HS-27A (cell line): ENCODE measurements at places on chromosomes 11 and 22.

DNA sequence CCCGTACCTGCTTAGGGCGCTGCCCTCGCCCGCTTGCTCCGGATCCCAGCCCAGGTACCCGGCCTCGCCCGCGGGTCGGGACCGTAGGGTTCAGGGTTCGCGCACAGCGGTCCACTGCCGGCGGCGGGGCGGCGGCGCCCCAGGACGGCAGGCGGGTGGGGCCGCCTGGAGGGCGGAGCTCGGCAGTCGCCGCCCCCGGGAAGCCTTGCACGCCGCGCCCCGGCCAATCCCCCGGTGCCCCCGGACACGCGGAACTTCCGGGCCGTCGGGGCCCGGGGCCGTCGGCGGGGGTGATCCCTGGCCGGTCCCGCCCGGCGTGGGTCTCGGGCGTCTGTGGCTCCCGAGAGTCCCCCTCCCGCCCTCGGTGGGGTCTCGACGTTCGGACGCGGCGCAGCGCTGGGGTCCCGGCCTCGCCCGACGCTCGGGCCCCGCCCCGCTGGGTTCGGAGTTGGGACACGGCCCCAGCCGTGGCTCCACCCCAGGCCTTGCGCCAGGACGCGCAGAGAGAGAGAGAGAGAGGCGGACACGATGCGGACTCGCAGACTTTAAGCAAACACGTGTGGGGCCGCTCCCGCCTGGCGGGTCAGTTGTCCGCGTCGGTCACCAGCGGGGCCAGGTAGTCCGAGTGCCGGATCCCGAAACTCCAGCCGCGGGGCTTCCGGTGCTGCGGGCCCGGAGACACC lies at the start of gene TYMP:
Gene TYMP, minus strand, starts transcription at position 116 of the 683 bp plus-strand sequence. CDS start 303 bp downstream, outside the sequence.
- DNase-seq: no peak

DNA sequence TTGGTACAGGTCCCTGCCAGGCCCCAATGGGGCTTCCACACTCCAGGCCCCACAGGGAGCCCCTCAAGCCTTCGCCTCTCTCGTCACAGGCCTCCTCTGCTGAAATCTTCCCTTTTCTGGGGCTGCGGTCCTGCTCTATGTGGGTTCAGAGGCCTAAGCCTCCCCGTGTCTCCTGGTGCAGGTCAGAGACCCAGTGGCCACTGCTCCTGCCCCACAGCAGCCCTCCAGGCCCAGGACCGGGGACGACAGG lies 5.9 kb upstream of the IFITM3 start:
- DNase-seq: no peak

DNA sequence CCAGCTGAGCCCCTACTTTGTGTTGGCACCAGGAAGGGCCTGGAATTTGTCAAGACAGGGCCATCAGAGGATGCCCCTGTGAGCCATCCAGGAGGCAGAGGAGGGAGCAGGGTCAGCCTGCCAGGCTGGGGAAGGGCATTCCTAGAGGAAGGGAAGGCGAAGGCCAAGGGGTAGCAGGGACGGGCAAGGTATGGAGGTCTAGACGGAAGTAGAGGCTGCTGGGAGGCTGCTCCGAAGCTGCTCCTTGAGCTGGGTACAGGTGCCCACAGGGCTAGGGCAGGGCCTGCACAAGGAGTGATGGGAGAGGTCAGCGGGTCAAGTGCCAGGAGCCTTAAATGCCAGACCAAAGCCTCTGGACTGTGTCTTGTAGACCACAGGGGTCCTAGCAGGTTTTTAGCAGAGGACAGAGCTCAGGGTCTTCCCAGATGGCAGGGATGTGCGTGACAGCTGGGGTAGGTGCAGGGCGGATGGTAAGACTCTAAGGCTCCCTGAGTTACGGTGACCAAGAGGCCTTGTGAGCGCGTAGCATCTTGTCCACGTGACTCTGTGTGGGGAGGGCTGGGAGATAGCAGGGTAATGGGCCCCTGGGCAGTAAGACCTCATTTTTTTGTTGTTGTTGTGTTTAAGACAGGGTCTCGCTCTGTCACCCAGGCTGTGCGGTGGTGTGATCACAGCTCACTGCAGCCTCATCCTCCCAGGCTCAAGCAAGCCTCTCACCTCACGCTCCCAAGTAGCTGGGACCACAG lies 31.7 kb upstream of the CSNK1E start:
- no peak for DNase-seq

- DNase-seq: no peak
Observed at GRCh38 chr11:65571940-65572339, 398 bp upstream of the FAM89B start.

DNA sequence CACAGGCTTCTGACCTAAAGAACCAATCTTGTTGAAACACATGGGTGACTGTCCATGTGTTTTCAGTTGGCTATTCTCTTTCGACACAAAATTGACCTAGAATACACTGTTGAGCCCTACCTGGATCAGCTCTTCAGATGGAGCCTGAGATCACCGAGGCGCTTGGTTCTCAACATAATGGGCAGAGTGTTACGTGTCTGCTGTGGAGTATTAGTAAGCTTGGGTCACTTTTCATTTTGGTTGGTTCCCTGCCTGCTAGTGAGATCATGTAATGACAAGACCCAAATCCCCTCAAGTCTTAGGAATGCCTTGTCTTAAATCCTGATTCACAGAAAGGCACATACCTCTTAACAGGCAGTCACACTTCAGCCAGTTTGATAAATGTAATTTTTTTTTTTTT lies 8.7 kb downstream of the MED19 start:
- DNase-seq: no peak

DNA sequence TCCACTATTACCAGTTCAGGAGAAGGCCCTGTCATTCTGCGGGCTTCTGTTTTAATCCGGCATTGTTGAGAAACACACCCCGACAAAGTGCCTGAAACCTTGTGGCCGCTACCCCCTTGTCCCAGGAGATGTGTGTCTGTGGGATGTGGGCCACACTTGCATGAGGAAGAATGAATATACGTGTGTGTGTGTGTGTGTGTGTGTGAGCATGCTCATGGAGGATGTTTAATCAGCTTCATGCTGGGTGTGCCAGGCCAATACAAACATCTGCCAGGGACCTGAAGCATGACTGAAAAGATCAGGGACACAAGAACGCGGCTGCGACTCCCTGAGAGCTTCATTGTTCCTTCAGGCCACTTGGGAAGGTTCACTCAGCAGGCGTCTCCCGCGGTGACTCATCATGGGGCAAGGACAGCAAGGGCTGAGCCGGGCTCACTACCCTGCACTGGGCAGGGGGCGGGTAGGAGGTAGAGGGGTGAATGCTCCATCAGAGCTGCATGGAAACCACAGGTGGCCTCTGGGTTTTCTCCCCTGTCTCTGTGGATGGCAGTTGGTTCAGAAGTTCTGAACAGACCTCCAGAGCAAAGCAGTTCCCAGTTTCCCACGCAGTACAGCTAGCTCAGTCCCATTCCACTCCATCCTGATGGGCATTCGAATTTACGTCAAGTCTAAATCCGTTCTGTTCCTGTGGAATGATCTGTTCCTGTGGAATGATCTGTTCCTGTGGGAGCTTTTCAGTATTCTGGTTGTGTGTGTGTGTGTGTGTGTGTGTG lies 7.0 kb upstream of the MALAT1 start:
- peak; percentile 92 for DNase-seq

DNA sequence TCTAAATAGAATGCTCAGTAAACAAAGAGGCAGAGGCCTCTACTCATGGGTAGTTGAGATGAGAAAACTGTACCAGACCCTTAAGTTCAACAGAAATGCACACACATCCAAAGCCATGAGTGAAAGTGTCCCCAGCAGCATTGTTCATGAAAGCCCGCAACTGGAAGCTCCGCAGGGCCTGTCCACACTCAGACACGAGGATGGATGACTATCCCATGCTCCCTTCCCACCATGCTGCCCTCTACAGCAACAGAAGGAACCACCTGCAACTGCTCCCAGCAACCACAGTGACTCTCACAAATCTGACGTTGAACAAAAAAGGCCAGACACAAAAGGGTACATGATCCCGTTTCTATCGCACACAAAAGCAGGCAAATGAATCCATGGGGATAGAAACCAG lies 76.9 kb upstream of the ANO1 start:
- DNase-seq: no peak

GRCh38 chr11:113173126-113173525 lies 141.3 kb upstream of the TTC12 start:
- no peak for DNase-seq

- no peak for DNase-seq
Observed at GRCh38 chr11:1883346-1884302, 8.1 kb downstream of the PRR33 start.

DNA sequence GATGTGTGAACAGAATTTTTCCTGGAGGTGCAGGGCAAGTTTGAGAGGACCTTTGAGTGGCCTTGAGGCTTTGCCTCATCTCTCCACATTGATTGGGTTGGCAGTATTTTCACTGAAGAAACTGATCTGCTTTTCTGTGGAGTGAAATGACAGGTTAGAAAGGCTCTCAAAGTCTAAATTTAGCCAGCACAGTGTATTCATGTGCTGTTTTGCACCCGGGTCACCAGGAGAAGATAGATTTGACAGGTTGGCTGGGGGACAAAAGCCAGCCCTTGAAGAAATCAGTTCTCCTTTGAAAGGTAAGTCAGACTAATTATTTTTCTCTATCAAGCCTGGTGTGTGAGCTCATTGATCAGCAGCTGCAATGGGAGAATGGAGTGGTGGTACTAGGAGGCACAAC lies 152.9 kb downstream of the DBX1 start:
- DNase-seq: no peak

DNA sequence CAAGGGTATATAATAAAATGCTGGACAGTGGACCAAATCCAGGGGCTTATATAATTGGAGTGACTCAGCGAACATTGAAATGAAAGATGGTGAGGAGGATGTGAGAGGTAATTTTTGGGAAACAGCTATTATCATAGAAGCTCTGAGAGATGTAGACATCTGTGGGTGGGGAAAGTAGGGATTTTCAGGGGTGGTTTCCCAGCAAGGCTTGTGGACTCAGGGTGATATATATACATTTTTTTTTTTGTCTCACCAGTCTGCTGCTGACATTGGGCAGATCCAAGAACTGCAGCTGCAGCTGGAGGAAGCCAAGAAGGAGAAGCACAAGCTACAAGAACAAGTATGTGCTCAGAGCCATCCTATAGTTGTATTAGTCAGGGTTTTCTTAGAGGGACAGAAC lies 208.1 kb downstream of the MYO18B start:
- DNase-seq: no peak

GRCh38 chr22:19748991-19749664 lies 11.4 kb upstream of the TBX1 start:
- DNase-seq: no peak

- no peak for DNase-seq
Observed at GRCh38 chr11:95296165-95296564, 65.2 kb upstream of the SESN3 start.

DNA sequence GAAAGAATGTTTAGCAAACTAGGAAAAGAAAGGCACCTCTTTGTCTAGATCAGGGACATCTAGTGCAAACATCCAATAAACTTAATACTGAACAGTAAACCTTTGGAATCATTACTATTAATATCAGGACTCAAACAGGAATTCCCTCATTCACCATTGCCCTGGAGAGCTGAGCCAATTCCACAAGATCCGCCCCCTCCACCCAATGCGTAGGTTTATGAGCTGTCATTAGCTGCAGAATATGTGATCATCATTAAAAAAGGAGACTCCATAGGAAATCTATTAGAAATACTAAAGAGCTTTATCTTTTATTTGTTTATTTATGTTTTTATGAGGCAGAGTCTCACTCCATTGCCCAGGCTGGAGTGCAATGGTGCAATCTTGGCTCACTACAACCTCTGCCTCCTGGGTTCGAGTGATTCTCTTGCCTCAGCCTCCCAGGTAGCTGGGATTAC lies 5.5 kb downstream of the IL17REL start:
- DNase-seq: no peak

GRCh38 chr11:44382656-44383240 lies 72.8 kb upstream of the ALX4 start:
- no peak for DNase-seq

DNA sequence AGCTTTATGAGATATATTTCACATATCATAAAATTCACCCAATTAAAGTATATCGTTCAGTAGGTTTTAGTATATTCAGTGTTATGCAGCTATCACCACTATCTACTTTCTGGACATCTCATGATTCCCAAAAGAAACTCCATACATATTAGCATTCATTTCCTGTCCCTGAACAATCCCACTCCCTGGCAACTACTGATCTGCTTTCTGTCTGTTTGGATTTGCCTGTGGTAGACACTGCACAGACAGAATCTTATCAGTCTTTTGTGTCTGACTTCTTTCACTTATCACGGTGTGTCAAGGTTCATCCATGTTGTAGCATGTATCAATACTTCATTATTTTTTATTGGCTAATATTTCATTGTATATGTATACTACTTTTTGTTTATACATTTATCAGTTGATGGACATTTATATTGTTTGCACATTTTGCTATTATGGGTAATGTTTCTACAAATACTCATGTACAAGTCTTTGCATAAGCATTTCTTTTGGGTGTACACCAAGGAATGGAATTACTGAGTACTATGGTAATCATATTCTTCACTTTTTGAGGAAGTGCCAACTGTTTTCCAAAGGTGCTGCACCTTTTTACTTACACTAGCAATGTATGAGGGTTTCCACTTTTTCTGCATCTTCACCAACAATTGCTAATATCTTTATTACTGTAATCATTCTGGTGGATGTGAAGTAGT lies 373.9 kb downstream of the AASDHPPT start:
- DNase-seq: no peak

GRCh38 chr22:31367426-31367825 lies 21.3 kb upstream of the PATZ1 start:
- no peak for DNase-seq

- DNase-seq: no peak
Observed at GRCh38 chr11:83480811-83481210, 194.6 kb upstream of the CCDC90B start.

- DNase-seq: no peak
Observed at GRCh38 chr11:113104691-113105251, 143.6 kb downstream of the NCAM1 start.

GRCh38 chr22:43388420-43388851 lies 23.4 kb upstream of the MPPED1 start:
- no peak for DNase-seq

DNA sequence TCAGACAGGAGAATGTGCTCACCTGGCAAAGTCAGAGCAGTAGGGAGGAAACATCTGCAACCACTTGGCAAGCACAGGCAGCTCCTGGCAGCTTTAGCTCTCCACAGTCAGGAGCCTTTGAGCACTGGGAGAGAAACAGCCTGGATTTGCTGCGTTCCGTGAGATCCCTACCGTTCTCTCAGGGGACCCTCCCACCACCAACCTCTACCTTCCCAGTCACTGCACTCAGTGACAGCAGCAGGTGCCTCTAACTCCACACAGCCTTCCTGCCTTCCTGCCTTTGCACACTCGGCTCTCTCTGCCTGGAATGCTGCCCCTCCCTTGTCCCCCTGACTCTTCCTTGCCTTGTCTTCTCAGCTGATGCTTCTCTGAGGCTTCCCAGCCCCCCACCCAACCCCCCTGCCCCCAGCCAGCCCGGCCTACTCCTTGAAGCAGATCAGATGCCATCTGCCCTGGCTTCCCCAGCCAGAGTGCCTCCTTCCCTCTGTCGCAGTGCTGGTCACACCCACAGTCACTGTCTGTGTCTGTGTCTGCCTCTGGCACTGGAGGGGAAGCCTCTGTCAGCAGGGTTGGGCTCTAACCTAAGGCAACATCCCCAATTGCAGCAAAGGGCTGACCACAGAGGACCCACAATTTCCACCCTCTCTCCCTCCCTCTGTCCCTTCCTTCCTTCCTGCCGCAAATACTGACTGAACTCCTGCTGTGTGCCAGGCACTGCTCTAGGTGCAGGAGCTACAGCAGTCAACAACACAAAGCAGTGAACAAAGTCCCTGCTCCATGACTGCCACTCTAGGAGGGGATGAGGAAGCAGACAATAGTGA lies 14.9 kb upstream of the TSKU start:
- DNase-seq: no peak
